ENCODE measurements at places on chromosomes 1 and 21.

DNA sequence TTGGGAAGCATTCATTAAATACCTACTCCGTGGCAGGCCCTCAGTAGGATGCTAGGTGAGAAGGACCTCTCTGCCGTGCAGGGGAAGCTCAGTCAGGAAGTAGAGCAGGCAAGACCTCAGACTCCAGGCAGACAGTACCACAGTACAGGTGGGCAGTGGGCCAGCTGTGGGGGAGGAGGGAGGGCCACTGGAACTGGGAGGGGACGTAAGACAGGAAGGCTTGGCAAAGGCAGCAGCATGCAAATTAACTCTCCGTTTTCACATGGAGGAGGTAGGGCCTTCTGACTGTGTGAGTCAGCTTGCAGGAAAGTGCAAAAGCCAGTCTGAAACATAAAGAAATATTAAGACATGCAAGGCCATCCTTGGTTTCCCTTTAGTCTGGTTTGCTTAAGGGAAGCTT is 157.7 kb downstream of the TRIM33 start:
- DNase-seq = peak; percentile 29

- DNase-seq = no peak
Measured at GRCh38 chr21:38913893-38914527, 108.3 kb downstream of the ETS2 start.

DNA sequence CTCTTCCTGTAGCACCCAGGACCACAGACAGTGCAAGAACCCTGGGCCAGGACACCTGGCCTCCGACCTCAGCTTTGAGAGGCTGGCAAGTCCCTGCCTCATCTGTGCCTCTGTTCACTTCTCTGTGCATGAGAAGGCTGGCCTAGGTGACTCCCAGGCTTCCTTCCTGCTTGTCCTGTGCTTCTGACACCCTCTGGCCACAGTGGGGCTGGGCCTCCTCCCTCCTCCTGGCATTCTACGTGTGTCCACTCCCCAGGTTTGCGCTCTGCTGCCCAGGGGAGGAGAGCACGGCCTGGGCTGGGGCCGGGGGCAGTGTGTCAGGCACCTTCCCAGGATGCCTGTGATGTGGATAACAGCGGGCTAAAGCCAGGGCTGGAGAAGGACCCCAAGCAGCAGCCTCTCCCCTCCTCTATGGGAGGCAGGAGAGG is 30.3 kb upstream of the PKP1 start:
- DNase-seq = no peak

DNA sequence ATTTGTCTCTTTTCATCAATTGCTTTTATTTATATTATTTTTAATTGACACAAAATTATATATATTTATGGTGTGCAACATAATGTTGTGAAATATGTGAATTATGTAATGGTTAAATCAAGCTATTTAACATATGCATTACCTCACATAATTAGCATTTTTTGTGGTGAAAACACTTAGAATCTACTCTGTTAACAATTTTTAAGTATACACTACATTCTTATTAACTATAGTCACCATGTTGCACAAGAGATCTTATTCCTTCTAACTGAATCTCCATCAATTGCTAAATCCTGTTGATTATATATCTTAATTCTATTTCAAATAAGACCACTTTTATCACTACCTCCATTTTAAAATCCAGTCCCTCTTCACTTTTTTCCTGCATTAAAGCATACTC is 42.5 kb downstream of the PLPPR5 start:
- DNase-seq = no peak

DNA sequence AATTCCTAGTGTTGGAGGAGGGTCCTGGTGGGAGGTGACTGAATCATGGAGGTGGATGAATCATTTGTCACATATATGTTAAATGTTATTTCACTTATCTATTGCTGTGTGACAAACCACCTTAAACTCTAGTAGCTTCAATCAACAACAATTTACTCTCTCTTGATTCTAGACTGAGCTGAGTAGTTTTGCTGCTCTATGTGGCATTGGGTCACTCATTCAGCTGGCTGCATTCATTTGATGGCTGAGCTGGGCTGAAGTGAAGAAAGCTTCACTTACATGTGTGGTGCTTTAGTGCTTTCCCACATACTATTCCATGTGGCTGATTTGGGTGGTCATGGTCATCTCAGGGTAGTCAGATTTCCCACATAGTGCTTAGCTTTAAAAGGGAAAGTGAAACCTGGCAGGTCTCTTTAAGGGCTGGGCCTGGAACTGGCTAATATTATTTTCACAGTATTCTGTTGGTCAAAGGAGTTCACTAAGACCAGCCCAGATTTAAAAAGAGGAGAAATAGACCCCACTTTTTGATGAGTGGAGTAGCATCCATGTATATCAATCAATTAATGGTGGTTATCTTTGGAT is 10.5 kb downstream of the DNAH14 start:
- DNase-seq = no peak

- DNase-seq = no peak
Measured at GRCh38 chr1:109799445-109799844, 35.7 kb upstream of the EPS8L3 start.

- DNase-seq = no peak
Measured at GRCh38 chr1:229454056-229454455, 20.2 kb upstream of the ACTA1 start.

- no peak for DNase-seq
Measured at GRCh38 chr1:2042830-2043773, 7.1 kb upstream of the PRKCZ start.

DNA sequence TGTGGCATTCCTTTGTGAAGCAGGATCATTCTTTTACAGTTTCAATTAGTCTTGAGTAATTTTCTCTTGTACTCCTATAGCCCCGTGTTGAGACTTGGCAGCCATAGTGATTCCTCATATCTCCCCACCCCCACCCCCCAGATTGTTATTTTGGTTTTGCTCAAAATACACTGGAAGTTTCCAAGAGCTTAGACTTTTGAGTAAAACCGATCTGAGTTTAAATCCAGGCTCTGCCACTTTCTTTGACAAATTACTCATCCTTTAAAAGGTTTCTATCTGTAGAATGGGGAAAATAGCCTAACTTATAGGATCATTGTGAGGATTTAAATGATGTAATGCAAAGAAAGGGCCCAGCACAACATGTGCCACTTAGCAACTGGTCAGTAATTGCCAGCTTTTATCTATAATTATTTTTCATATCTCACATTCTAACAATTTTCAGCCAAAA is 53.1 kb upstream of the RC3H1 start:
- no peak for DNase-seq

DNA sequence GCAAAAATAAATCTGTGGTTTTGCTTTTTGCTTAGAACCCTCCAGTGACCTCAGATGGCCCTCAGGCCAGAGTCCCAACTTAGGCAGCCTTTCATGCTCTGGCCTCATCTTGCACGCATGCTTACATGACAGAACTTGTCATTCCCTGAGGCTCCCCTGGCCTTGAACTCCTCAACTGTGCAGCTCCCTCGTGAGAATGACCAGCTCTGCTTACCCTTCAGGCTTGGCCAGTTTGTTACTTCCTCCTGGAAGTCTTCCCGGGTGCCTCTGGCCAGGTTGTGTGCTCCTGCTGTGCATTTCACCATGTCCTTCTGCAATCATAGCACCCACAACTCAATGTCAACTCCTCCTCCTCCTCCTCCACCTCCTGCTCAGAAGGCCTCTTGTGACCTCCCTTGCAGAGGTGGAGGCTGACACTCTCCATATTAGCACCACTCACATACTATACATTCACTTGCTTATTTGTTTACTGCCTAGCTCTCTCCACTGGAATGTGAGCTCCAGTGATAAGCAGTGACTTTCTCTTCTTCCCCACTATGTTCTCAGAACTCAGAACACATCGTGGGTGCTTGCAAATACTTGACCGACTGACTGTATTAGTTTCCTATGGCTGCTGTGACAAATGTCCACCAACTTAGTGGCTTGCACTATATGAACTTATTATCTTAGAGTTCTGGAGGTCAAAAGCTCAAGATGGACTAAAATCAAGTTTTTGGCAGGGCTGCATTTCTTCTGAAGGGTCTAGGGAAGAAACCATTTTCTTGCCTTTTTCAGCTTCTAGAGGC is 41.9 kb downstream of the RCSD1 start:
- no peak for DNase-seq

- DNase-seq = no peak
Measured at GRCh38 chr21:35189077-35189863, 140.2 kb upstream of the RUNX1 start.

DNA sequence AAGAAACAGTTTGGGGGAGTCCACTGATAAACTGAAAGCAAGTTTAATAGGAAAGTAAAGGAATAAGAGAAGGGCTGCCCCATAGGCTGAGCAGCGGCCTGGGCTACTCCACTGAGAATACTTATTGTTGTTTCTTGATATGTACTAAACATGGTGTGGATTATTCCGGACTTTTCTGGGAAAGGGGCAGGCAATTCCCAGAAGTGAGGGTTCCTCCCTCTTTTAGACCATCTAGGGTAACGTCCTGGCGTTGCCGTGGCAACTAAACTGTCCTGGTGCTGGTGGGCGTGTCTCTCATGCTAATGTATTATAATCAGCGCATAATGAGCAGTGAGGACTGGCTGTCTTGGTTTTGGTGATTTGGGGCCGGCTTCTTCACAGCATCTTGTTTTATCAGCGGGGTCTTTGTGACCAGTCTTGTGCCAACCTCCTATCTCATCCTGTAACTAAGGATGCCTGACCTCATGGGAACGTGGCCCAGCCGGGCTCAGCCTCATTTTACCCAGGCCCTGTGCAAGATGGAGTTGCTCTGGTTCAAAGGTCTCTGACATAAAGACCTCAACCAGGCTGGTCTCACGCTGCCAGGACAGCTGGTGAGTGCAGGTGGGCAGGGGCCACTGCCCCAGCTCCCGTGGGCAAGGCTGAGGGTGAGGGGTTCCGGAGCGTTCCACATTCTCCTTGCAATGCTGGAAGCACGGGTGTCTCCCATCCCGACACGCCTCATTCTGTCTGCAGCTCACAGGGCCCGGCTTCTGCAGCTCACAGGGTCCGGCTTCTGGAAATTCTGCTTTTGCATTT is 19.6 kb upstream of the C1orf159 start:
- DNase-seq = no peak

- no peak for DNase-seq
Measured at GRCh38 chr1:103459346-103459745, 66.2 kb upstream of the RNPC3 start.

- no peak for DNase-seq
Measured at GRCh38 chr1:87058343-87058649, 143.9 kb downstream of the HS2ST1 start.

DNA sequence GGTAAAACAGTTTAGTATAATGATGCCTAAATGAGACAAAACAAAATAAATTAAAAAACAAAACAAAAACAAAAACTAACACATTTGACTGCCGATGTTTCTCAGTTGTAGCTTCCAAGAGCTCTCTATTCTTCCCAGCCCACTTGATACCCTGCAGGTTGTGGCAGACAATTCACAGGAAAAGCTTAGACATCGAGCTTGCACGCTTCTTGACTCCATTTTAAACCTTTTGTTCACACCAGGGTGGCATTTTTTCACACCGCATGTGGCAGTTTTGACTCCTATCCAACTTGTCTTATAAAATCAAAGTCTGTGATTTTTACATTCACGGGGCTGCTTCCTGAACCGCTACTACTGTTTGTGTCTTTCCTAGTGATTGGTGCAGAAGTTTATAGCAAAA is 575.9 kb downstream of the USP25 start:
- DNase-seq = no peak

DNA sequence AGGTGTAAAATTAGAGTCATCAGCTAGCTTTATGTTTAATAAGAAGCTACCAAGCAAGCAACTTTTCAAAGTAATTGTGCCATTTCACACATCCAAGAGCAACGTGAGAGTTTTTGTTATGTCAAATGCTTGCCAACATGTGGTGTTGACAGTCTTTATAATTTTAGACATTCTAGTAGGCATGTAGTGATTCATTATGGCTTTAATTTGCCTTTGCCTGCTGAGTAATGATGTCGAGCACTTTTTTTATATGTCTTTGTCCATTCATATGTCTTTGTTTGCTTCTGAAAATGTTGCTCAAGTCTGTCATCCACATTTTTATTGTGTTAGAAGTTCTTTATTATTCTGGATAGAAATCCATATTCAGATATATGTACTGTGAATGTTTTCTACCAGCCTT is 21.4 kb upstream of the CHIT1 start:
- DNase-seq = no peak

GRCh38 chr1:170284512-170284911 is 138.8 kb downstream of the NTMT2 start:
- DNase-seq = no peak

DNA sequence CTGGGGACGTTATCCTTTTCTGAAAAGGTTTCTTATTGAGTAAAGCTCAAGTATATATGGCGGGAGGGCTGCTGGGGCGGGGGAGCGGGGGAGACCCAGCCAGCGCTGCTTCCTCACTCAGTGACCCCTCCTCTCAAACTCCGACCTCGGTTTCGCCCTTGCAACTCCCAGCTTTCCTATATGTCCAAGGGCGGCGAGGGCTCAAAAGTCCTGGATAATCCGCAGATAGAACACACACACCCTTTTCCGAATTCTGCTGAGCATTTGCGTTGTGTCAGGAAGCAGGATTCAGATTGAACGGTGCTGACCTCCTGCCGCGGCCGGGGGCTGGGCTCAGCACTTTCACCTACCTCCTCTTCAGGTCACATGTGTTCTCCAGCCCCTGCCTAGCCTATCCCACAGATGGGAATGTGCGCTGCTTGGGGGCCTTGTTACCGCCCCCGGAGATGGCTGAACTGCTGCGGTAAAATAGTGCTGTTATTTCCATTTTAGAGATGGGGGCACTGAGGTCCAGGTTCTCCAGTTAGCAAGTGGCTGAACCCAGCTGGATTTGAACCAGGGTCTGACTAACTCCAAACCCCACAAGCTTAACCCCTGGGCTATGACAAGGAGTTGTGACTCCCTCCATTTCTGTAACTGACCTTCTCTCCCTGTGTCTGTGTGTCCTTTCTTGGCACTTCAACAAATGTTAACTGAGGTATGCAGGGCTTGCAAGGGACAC is 795 bp upstream of the AHDC1 start:
- no peak for DNase-seq

- no peak for DNase-seq
Measured at GRCh38 chr21:24899138-24899537, 708.1 kb downstream of the MRPL39 start.

- DNase-seq = no peak
Measured at GRCh38 chr1:8569242-8569641, 248.2 kb downstream of the RERE start.

- no peak for DNase-seq
Measured at GRCh38 chr21:29105218-29105617, 25.2 kb upstream of the MAP3K7CL start.

- DNase-seq = no peak
Measured at GRCh38 chr1:109162626-109163025, 48.7 kb downstream of the ELAPOR1 start.

GRCh38 chr1:19331262-19331878 is 19.2 kb downstream of the SLC66A1 start:
- DNase-seq = no peak

DNA sequence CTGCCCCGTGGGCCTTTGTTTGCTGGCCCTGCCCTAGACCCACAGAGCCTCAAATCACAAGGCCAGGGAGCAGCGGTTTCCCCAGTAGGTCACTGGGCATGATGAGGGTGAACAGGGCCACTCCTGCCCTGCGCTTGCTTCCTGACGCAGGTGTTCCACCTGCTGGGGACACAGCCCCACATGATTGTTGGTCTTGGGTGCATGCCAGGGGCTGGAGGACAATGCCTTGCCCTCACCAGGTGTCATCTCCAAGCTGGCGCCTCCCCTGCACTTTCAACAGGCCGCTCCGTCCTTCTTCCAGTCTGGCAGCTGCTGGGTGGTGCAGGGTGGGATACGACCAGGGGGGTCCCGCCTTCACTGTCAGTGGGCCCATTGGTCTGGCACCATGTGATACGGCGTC is 24.3 kb downstream of the IL10RB start:
- DNase-seq = no peak

- no peak for DNase-seq
Measured at GRCh38 chr1:58084266-58084665, 462.3 kb downstream of the OMA1 start.

- no peak for DNase-seq
Measured at GRCh38 chr1:114215436-114215835, 61.8 kb upstream of the SYT6 start.
